HEK293T (cell line): ENCODE measurements at places on chromosomes 5 and 9.

- no peak for DNase-seq
Measured at GRCh38 chr5:179762781-179763176, 30.2 kb downstream of the MAML1 start.

GRCh38 chr5:64872044-64872443, 103.3 kb downstream of the CWC27 start:
- DNase-seq = no peak

DNA sequence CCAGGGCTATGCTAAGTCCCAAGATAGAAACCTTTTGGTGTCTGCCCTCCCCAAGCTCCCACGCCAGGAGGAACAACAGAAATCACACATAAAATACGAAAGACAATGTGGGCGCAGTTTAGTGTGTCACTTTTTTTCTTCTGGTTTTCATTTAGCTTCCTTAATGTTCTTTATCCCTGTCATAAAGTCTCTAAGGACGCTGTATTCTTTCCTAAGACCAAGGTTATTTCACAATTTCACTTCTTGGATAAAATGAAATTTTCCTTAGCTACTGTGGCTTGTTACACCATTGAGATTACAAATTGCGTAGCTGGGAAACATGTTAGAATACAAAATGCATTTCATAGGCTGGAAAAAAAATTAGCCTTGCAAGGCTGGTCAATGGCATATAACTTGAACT, 85.4 kb downstream of the GLIS3 start:
- DNase-seq = no peak

- no peak for DNase-seq
Measured at GRCh38 chr5:79329453-79329852, 93.5 kb downstream of the JMY start.

- no peak for DNase-seq
Measured at GRCh38 chr5:1121891-1122290, 10.0 kb upstream of the SLC12A7 start.

DNA sequence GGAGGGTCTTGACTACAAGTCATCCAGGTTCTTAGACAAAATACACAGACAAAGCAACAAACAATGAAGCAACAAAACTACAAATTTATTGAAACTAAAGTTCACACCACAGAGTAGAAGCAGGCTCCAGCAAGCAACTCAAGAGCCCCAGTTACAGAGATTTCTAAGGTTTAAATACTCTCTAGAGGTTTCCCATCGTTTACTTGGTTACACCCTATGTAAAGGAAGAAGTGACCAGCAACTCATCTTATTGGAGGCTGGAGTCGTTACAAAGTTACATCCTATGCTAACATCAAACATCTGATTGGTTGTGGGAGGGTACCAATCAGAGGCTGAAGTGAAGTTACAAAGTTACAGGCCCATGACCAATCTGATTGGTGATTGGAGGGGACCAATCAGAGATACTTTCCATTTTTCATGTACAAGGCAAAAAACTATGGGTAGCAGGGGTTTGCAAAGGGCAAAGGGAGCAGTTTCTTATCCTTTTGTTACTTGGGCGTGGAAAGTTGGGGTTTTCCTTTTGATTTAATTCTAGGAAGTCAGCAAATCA, 2292.6 kb upstream of the C9orf72 start:
- DNase-seq = no peak

DNA sequence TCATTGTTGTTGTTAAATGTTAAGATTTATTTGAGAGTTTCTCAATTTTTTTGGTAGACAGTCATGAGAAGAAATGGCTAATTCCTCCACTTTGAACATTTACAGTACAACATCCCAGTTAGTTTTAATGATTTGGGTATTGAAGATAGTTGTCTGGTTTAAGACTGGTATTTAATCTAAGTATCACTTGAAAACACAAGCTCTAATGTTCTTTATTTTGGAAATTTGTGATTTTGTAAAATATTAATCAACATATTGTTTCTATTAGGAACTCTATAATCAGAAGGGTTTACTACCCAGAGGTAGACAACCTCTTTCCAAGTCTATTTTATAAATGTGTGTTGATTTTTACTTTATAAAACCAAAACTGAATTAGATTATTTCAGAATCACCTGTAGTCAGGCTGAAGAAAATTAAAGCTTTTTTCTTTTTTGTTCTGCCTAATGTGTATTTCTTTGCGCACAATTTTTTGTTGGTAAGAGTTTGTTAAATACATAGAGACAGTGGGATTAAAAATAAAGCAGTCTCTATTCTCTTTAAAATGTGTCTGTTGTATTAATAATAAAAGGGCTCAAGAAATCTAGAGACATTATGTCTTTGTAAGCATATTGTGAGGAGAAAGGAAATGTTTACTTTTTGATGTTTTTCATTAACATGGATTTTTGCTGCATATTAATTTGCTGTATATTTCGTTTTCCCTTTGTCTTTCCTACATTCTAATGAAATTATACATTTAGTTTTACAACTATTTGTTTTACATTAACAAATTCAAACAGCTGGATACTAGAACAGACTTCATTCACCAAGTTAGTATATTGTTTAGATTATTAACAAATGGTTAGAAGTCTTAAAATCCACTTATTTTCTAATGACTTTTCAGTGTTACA, 3.9 kb upstream of the PURA start:
- no peak for DNase-seq

GRCh38 chr9:124558777-124559470, 51.7 kb upstream of the NR5A1 start:
- no peak for DNase-seq

GRCh38 chr5:81180780-81181460, 52.2 kb upstream of the CKMT2 start:
- no peak for DNase-seq

- no peak for DNase-seq
Measured at GRCh38 chr9:135945969-135946368, 15.2 kb downstream of the UBAC1 start.

DNA sequence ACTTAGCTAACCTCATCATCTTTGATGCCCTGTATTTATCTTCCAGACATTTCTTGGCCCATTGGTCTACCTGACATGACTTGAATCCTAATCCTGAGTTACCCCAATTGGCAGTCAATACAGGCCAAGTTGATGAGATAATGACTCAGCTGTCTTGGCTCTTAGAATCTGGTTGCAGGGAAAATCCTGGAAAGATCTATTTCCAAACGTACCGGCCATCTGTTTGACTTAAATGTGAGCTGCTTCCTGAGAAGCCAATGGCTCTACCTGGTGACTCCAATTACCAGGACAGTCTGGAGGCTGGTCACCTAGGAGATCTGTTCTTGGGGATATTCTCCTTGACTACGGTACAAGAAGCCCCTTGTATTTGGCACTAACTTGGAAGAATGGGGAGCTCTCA, 475.2 kb upstream of the BRINP1 start:
- DNase-seq = no peak

- no peak for DNase-seq
Measured at GRCh38 chr5:9644630-9645029, 14.5 kb upstream of the TAS2R1 start.

GRCh38 chr9:131999692-132000551, 79.7 kb downstream of the MED27 start:
- DNase-seq = no peak

DNA sequence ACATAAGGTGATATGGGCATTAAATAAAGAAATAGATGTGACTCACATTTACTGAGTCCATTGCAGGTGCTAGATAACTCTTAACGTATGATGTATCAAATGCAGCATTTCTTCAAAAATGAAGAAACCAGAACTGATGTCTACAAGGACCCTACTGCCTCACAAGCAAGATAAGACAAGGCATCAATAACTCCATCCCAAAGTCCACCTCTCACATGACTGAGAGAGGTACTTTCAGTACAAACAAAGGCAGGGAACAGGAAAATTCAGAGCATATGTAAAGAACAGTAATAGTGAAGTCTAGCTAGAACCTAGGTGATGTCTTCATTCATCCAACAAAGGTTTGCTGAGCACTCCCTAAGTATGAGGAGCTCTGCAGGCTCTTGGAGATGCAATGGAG, 54.7 kb downstream of the KLHL3 start:
- DNase-seq = no peak

GRCh38 chr9:93585695-93586094, 9.3 kb downstream of the PHF2 start:
- no peak for DNase-seq

DNA sequence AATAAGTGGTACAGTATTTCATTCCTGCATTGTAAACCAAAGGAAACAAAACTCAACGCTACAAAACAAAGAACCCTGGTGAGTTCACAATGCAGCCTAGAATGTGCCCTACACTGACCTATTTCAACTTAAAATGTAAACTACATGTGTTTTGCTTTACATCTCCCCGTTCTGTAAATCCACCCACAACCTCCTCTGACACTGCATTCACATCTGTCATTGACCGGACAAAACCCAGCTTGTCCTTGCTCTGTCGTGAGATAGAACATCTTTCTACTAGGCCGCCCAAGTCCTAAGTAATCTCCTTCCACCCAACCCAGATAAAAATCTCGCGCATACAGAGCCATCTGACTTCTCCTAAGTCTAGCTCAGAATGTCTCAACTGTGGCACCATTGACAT, 6.1 kb upstream of the VLDLR start:
- no peak for DNase-seq

DNA sequence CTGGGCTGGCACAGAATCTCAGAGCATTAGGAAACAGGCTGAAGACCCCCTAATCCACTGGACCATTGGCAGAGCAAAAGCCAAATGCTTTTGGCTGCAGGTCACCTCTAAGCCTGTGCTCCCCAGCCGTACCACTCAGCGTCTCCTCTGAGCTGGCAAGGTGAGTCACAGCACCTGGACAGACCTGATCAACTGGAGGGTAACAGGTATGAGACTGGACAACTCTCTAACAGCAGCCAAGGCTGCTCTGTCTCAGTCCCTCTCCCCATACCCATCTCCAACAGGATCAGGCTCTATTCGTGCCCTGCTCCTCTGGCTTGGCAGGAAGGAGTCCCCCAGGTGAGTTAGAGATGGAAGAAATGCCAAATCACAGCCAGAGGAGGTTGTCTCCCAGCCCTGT, 4.7 kb downstream of the GOLGA2 start:
- DNase-seq = no peak

DNA sequence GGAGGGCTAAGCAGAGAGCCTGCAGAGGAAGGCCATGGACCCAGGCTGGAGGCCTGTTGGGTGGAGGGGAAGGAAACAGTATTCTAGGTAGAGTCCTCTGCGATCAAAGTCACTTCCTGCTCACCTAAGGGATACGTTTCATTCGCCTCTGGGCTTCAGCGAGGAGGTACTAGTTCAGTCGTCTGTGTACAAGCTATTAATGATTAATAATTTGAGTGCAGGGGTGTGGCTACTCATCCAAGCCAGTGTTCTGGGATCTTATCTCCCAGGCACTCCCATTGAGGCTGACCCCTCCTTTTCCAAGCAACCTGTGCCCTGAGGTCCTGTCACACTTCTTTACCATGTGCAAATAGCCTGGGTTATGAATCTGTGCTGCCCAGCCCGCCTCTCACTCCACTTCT, 25.2 kb downstream of the RALGPS1 start:
- DNase-seq = no peak

GRCh38 chr5:151622367-151623088, 31.4 kb upstream of the FAT2 start:
- no peak for DNase-seq

- DNase-seq = no peak
Measured at GRCh38 chr5:66608501-66608900, 12.3 kb downstream of the MAST4 start.

DNA sequence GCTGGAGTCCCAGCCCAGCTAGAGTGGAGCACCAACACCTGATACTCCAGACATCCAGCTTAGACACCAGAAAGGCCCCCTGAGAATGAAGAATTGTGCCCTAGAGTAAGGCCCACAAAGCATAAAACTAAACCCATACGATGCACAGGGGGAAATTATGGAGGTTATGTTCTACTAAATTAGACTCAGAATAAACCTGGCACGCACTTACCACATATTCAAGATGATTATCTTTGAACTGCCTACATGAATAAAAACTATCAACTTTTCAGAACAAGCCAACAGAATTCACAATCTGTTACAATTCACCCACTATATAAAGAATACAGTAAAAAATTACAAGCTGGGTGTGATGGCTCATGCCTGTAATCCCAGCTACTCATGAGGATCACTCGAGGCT, 168.5 kb downstream of the CPLANE1 start:
- DNase-seq = no peak

DNA sequence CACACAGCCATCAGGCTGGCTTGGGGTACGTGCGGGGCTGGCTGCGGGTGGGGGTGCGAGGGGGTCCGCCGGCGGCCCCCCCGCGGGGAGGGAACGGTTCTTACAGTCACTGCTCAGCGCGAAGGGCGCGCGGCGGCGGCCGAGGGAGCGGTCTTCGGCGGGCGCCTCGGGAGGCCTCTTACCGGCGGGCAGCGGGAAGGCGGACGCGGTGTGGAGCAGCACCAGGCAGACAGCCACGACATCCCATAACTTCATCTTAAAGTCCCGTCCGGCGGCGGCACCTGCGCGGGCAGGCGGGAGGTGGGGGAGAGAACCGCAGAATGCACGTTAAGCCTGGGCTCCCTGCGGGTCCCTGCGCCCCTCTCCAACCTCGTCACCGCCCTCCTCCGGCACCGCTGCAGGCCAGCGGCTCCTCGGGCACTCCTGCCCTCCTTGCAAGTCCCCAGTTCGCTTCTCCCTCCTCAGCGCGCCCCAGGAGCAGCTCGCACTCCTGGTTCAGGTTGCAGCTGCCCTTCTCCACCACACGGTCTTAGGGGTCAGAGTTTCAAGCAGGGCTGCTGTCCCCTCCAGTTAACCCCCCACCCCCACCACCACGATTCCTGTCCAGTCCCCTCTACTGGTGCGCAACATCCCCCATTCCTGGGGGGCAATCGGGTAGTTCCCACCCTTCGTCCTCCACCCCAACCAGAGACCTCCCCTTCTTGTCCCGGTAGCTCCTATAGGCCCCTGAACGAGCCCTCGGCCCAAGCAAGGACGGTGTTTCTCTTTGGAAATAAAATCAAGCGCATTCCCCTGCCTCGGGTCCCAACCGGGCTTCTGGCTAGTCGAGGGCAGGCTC, 5.1 kb downstream of the GDNF start:
- no peak for DNase-seq

DNA sequence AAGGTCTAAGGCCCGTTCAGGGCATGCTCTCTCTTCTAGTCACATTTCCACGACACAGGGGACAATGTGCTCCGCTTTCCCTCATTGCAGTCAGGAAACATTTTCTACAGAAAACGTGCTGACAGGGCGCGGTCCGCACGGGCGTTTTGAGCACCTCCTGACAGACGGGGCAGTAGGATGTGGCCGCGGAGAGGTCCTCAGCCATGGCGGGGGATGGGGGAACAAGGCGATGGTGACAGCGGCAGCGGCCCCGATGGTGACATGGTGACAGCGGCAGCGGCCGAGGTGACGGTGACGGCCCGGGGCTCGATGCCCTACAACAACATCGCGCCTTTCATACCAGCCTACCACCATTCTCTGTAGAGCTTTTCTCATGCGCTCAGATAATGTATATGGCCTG, 4.1 kb downstream of the PLPP1 start:
- DNase-seq = no peak

GRCh38 chr5:151258201-151258611, 5.2 kb downstream of the GM2A start:
- DNase-seq = no peak

DNA sequence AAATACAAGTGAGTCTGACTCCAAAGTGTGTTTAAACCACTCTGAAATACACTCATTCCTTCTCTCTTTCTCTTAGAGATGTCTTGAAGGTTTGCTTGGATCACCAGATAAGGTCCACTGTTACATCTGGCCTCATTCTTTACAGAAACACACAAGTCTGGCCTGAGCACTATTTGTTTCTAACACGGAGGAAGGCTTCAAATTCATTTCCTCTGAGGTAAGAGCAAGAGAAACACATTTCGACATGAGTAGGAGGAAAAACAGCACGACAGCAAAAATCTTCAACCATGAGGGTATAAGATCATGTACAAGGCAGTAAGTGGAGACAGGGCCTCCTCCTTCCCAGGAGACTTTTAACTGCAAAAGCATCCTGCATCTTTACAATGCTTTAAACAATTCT, 8.0 kb downstream of the SIL1 start:
- no peak for DNase-seq
